K562 (cell line): ENCODE measurements at places on chromosomes 13 and 19. TPM values are rescaled to one million over a fixed set of nuclear protein-coding genes. Genes with fewer than 3 reads are reported as not detected.

DNA sequence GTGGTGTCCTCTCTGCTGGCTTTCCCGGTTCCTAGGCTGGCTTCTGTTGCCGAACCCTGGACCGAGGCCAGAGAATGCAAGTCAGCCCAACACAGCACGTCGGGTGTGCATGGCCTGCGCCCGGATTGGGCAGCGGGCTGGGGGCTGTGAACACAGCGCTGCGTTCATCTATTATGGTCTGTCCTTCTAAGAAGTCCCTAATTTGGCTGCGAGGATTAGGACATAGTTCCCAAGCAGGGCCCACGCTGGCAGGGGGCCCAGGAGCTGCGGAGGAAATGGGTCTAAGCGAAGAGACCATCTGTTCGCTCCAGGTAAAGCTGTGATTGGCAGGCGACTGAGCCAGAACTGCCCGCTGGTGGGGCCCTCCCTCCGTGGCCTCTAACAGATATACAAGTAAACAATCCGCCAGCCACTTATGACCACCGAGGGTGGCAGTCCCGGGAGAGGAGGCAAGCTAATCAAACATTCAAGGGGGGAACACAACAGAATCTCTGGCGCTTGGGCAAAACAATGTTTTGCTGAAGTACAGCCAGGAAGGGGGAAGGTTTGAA lies 6.0 kb downstream of the SYCE2 start:
- H3K4me1 ChIP-seq: peaks cover 25% of the 10 kb centered on the region
- H3K4me3 ChIP-seq: no peak overlapping the region
- H3K27me3 ChIP-seq: no peaks in the 10 kb centered on the region

GRCh38 chr19:11496391-11497163 lies 9.1 kb downstream of the ZNF653 start:
- H3K27ac ChIP-seq: peak overlapping the region; percentile 39; the same call in 2 of the 3 replicates
- H3K4me1 ChIP-seq: peaks cover 42% of the 10 kb centered on the region
- H3K36me3 ChIP-seq: peaks cover 11% of the 10 kb centered on the region; the same call in 2 of the 3 replicates
- DNase-seq: peak; percentile 87
- no peaks in the 10 kb centered on the region for H3K27me3 ChIP-seq

- H3K27ac ChIP-seq: peak overlapping the region; percentile 63; the same call in 2 of the 3 replicates
- H3K27me3 ChIP-seq: no peaks in the 10 kb centered on the region
- no peak overlapping the region for H3K4me3 ChIP-seq
- no peaks in the 10 kb centered on the region for H3K36me3 ChIP-seq
Observed at GRCh38 chr19:51784922-51785690, 9.9 kb upstream of the FPR3 start.

DNA sequence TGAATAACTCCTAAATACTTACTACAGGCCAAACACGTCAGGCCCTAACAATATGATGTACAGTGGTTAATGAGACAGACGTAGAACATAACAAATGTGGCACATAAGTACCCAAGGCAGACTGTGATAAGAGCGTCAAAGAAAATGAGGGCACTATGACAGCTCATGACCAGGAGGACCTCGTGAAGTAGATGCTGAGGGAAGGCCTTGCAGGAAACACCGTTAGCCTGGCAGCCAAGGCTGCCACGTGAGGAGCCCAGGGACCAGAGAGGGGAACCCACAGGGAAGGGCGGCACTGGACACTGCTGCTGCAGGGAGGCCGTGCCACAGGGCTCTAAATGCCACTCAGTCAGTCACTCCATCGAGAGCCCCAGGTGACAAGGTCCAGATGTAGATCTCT lies 5.7 kb downstream of the TUBGCP3 start:
- H3K36me3 ChIP-seq: peaks cover 9% of the 10 kb centered on the region; the same call in 1 of the 3 replicates
- DNase-seq: no peak
- H3K4me3 ChIP-seq: no peak overlapping the region
- H3K4me1 ChIP-seq: peaks cover 16% of the 10 kb centered on the region

GRCh38 chr19:33677745-33678426 lies 56.1 kb downstream of the CHST8 start:
- H3K27me3 ChIP-seq: no peaks in the 10 kb centered on the region
- H3K36me3 ChIP-seq: no peaks in the 10 kb centered on the region
- H3K4me1 ChIP-seq: no peaks in the 10 kb centered on the region
- no peak for DNase-seq
- no peak overlapping the region for H3K27ac ChIP-seq
- no peak overlapping the region for H3K4me3 ChIP-seq

GRCh38 chr19:38045554-38046253 lies 138.7 kb downstream of the SIPA1L3 start:
- no peak for DNase-seq
- no peaks in the 10 kb centered on the region for H3K36me3 ChIP-seq
- peaks cover 36% of the 10 kb centered on the region for H3K27me3 ChIP-seq
- H3K4me3 ChIP-seq: no peak overlapping the region
- no peaks in the 10 kb centered on the region for H3K4me1 ChIP-seq
- no peak overlapping the region for H3K27ac ChIP-seq

DNA sequence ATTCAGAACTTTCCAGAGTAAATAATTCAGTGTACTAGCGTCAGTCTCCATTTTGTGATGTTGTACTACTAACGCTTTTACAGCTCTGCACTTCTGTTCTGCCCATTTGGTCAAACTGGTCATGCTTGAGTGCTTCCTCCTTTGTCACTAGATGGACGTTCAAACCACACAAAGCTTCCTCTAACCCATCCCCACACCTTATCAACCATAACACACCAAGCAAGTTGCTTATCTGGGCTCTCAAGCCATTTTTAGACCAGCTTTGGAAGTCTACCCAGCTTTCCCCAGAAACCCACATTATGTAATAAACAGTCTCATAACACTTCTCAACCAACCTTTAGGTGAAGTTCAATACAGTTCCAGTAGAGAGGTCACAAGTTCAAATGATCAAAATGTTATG lies 2.3 kb upstream of the ZNF347 start:
- no peak overlapping the region; the same call in 1 of the 2 replicates for H3K4me3 ChIP-seq
- peak overlapping the region; percentile 71 for H3K27ac ChIP-seq
- DNase-seq: peak; percentile 88
- no peaks in the 10 kb centered on the region for H3K27me3 ChIP-seq
- peaks cover 14% of the 10 kb centered on the region; the same call in 1 of the 2 replicates for H3K4me1 ChIP-seq

- peak overlapping the region; percentile 97 for H3K27ac ChIP-seq
- peak; percentile 39 for DNase-seq
- peak overlapping the region; percentile 68 for H3K4me3 ChIP-seq
- H3K27me3 ChIP-seq: no peaks in the 10 kb centered on the region
Observed at GRCh38 chr13:36345438-36346221, 564 bp downstream of the SPART start.

KCNRG gene
- total RNA-seq: 0.13 and 0.53 TPM in 2 replicates

SLC27A5 gene
- 58.2 and 67.5 TPM in 2 replicates for total RNA-seq

TMEM238 gene
- 4.3 and 5.1 TPM in 2 replicates for total RNA-seq

PRR19 gene
- total RNA-seq: 1.6 and 1.8 TPM in 2 replicates
